Stimulated activated CD8-positive, alpha-beta memory T cell treated with anti-CD3 and anti-CD28 coated beads, Interleukin-4, amount 100 ng/mL, for 24 hours (primary cell): ENCODE measurements at places on chromosomes 11 and 22.

GRCh38 chr11:71228961-71229360, 23.4 kb downstream of the SHANK2 start:
- DNase-seq: no peak

GRCh38 chr11:77217156-77217555, 84.3 kb downstream of the GDPD4 start:
- no peak for DNase-seq

DNA sequence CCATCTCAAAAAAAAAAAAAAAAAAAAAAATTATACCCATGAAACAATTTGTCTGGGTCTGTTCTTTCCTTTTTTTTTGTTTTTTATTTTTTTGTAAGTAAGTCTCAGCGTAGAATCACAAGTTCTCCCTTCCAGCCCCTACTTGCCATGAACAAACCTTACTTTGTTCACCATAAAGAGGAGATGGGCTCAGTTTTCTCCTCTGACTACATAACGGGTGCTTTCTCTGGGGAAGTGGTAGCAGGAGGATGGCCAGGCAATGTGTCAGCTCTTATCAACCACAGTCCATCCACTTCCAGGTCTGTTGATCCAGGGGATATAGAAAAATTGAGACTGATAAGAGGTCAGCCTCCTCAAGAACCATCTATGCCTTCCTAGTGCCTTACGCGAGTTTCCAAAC, 11.0 kb downstream of the ASCC2 start:
- DNase-seq: no peak

DNA sequence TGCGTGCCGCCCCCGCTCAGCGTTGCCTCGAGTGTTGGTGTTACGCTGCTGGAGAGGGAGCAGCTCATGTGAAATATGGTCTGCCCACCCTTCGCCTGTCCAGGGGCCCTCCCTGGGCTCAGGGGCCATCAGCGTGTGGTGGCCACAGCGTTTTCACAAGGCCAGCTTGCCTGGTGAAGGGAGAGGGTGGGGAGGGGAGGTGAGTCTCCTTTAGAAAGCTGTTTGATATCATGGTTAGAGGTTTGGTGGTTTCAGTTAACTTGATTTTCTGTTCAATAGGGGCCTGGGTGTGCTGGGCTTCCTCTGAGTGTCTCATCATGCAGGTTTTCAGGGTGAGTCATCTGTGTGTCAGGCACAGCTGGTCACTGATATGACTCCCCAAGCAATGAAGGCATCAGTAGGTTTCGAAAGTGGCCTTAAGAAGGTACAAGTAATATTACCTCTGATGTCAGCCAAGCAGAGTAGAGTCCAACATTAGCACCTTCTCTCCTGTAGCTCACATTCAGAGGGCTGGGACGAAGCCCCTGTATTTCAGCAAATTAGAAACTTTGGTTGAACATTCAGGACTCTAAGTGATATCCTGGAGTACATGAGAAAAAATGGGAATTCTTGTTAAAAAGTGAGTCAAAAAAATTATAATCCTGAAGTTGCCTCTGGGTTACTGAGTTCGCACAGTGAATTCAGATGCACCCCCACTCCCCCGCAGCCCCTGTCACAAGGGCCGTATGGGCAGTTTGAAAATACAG, 172.5 kb downstream of the TBC1D22A start:
- DNase-seq: no peak

DNA sequence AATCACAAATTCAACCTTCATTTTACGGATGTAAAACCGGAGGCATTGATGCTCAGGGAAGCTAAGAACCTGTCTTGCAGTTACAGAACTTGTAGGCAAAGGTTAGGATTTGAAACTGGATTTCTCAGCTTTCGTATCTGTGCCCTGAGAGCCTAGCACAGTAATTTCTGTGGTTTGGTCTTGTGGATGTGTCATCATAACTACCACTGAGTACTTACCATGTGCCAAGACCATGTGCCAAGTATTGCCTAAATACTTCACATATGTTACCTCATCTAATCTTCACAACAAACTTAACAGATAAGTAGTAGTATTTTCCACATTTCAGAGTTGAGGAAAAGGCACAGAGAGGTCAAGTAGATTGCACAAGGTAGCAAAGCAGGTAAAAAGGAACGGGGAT, 140.7 kb downstream of the NXPE2 start:
- DNase-seq: no peak

DNA sequence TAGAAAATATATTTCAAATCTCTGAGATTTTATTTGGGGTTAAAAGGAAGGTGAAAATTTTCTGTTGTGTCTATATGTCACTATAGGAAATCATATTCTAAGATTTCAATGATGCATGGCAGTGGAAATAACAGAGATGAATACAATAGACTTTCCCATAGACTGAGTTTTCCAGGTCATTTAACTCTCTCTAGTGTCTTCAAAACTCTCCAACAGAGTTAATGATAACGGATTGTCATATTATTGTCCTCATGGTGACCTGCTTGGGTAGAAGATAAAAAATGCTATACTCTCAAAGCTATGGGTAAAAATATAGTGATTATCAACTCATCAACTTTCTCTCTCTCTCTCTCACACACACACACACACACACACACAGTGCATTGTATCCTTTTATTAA, 312.9 kb downstream of the CNTN5 start:
- no peak for DNase-seq

- no peak for DNase-seq
These were observed 11.3 kb downstream of the DUSP8 start for GRCh38 chr11:1560649-1561251.
